ENCODE measurements at places on chromosomes 16 and 17.

- no peak for DNase-seq
These were observed 52.4 kb downstream of the CYTH1 start for GRCh38 chr17:78729641-78730040.

GRCh38 chr16:15783985-15784384 lies 72.8 kb downstream of the MYH11 start:
- no peak for DNase-seq

- DNase-seq, result no peak
These were observed 6.3 kb downstream of the CNTD1 start for GRCh38 chr17:42804918-42805367.

DNA sequence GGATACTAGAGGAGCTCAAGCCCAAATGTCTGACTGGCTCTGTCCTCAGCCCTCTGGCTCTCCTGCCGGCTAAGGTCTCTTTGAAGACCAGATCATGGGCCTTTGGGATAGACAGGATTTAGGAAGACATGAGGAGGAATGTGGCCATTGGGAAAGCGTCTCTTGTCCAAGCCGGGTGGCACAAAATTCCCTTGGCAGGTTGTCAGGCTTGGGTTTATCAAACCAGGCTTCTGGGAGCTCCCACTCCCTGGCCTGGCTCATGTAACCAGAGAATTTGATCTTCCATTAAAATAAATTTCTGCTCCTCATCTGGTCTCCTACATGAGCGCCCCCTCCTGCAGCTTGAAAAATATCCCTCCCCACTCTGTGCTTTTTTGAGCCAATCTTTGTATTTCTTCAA lies 71.1 kb downstream of the IRX3 start:
- no peak for DNase-seq

DNA sequence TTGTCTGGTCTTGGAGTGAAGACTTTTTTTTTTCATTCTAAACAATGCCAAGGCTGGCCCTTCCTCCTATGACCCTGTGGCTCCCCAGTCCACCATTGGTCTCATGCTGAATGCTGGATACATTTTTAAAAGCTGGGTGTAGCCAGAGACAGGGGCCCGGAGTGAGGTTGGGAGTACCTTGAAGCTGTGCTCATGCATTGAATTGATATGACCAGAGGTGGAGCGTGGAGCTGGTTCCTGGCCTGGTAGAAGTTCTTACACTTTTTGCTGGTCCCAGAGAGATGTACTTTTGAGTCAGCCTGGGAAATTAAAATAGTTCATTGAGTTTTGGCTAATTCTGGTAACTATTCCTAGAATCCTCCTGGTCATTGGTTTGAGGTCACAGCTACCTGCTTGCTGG lies 83.6 kb downstream of the CMIP start:
- DNase-seq, result no peak

DNA sequence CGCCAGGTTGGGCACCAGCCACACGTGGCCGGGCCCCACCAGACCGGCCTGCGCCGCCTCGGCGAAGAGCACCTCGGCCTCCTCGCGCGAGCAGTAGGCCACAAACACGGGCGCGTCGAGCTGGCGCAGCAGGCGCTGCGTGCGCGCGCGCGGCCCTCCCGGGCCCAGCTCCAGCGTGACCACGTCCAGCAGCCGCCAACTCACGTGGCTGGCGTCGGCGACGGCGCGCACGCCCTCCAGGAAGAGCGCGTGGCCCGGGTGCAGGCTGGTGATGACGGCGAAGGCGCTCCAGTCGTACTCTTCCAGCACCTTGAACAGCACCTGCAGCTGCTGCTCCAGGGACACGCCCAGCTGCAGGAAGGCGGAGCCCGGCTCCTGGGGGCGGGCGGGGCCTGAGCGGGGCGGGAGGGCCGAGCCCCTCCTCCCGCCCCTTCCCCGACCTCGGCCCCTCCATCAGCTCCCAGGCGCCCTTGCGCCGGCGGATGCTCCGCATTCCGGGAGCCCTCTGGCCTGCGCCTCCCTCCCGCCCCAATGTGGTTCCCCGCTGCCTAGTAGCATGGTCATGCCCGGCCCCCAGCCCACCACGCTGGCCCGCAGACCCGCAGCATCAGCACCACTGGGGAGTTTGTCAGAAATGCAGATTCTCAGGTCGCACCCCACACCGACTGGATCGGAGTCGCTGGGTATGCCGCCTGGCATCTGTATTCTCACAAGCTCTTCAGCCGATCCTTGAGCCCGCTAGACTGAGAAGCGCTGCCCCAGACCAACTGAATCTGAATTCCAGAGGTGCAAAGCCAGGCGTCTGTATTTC lies 7.2 kb downstream of the GRIN2C start:
- DNase-seq, result peak; percentile 50

- DNase-seq, result no peak
These were observed 25.0 kb upstream of the HS3ST3A1 start for GRCh38 chr17:13626703-13627102.

DNA sequence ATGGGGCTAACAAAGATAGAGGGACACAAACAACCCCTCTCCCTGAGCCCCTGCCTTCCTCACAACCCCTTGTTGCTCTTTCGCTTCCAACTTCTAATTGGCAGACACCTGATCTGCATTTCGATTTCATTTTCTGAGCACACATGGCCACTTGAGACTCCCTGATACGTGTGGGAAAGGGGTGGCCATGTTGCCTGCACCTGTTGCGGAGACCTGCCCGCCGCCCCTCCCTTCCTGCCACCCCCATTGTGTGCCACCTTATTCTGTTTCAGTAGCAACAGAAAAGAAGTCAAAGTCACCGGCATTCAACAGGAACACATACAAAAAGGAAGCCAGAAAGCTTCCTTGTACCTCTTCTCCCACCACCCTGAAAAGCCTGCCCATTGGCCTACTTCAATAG lies 254.7 kb upstream of the SOX9 start:
- no peak for DNase-seq

GRCh38 chr16:29727452-29727851 lies 18.3 kb downstream of the C16orf54 start:
- no peak for DNase-seq

- DNase-seq, result no peak
These were observed 14.3 kb upstream of the SLC38A8 start for GRCh38 chr16:84056933-84057332.

DNA sequence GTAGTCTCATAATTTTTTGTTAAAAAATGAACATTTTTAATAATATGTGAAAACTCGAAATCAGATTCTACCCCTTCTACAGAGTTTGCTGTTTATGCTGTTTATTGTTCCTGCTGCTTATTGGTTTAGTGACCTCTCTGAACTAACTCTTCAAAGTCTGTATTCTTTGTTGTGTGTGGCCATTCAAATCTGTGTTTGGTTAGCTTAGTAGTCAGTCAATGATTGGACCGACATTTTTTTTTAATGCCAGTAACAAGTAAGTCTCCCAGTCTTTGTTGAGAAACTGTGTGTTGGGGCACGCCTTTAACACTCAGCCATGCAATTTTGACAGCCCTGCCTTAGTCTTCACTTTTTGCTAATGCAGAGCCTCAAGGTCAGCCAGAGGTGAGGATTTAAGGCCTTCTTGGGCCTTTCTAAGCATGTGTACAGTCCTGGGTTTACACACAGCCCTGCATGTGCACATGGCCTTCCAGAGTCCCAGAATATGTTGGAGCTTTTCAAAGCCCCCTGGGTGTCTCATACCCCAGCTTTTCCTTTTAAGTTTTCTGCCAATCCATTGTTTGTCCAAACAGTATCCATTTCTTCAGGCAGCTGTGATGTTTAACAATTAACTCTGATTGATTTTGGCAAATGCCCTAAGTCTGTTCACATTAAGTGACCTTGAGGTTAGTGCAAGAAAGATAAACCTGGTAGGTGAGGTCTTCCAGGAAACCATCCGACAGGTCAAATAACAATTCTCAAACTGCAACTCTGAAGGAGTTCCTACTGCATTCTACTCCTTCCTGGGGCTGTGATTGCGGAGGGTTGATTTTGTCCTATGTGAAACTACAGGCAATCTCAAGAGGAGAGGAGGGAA lies 389.3 kb downstream of the PMP22 start:
- no peak for DNase-seq

- no peak for DNase-seq
These were observed 114.4 kb downstream of the SOCS1 start for GRCh38 chr16:11141409-11142260.

GRCh38 chr16:81543571-81543970 lies 99.0 kb downstream of the CMIP start:
- DNase-seq, result no peak

DNA sequence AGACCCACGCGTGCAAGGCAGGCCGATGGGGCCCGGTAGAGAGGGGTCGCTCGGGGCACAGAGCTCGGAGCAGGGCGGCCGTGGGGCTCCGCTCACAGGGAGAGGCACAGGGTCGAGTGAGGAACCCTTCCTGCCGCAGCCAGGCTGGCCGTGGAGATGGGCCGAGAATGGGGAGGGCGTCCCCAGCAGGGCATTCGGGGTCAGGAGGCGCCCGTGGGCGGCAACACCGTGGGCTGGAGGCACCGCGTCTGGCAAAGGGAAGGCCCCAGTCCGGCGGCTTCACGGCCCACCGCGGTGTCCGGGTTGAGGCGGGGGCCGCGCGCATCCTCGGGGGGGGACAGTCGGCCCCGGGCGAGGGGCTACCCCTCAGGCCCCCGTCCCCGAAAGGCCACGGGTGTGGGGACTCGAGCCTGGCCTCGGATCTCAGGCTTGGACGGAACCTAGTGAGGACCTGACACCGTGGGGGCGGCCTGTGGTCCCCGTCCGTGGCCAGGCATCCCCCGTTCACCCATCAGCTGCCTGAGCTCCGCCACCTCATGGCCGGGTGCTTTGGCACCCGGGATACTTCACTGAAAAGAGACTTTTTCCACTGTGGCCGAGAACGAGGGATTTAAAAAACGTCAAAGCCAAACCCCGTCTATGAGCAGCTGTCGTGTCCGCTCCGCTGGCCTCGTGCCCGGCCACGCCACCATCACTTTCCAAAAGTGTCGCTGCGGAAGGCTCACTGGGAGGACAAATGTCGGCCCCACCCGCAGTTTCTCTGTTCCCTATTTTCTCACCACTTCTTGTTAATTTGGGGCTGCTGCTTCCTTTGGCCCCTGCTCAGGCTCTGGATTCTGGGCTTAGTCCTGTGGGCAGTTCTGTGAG lies 73.6 kb downstream of the METRNL start:
- no peak for DNase-seq

- no peak for DNase-seq
These were observed 706 bp downstream of the HLF start for GRCh38 chr17:55265311-55266021.

DNA sequence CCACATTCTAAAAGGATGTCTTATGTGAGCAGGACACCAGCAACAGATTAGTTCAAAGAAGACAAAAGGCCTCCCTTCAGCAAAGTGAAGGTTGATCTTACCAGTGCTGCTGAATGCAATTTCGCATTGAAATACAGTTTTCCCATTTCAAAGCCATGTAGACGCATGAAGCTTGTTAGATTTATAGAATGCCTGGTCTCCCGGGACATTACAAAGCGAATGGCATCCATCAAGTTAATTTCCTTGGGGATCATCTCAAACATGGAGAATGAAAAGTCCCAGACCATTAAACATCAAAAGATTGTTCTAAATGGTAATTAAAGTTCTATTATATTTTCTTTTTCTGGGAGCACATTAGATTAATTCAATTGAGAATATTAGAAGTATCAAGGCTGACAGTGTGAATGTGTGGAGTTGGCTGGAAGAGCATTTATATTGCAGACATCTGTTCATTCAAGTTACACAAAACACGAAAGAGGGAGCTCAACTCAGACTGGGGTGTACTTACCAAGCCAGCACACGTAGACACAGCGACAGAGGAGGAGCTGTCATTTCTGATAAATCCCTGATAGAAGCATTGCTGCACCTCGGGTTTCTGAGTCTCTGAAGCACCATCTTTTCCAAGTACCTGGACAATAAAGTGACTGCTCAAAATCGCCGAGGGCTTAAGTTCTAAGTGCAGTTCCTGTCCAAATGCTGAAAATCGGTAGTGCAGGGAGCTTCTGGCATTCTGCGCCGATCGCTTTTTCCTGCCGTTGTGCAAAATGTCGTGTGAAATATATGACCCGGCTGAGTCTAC lies 3.8 kb downstream of the ADAMTS18 start:
- DNase-seq, result no peak

DNA sequence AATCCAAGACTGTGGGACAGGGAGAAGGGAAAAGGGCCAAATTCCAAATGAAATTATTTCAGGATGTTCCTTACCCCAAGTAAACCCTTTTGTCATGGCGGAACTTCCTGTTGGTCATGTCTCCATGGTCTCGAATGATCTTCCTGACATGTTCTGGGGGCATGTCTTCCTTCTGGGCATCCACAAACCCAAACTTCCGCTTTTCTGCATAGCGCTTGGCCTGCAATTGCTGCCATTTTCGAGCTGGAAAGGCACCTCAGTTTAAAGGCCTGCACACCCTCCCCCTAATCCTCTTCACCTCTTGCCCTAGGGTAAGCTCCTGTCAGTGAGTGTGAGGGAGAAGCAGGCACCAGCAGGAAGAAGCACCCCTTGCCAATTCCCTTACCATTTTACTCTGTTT lies 1.2 kb downstream of the PRPF8 start:
- no peak for DNase-seq

- no peak for DNase-seq
These were observed 13.3 kb upstream of the CRK start for GRCh38 chr17:1469231-1469852.

DNA sequence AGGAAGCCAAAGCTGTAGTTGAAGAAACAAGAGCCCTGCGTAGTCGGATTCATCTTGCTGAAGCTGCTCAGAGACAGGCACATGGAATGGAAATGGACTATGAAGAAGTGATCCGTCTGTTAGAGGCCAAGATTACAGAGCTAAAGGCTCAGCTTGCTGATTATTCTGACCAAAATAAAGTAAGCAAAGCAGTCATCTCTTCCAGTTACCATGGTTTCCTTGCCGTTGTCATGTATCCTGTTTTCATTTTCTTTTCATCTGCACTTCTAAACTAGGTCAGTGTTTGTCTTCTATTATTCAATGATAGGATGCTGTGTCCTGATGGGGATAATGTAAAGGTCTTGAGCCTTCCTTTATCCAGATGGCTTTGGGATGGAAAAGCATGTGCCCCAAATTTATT lies 104.3 kb downstream of the STXBP4 start:
- no peak for DNase-seq

GRCh38 chr16:54477714-54478113 lies 191.1 kb upstream of the IRX3 start:
- DNase-seq, result no peak

DNA sequence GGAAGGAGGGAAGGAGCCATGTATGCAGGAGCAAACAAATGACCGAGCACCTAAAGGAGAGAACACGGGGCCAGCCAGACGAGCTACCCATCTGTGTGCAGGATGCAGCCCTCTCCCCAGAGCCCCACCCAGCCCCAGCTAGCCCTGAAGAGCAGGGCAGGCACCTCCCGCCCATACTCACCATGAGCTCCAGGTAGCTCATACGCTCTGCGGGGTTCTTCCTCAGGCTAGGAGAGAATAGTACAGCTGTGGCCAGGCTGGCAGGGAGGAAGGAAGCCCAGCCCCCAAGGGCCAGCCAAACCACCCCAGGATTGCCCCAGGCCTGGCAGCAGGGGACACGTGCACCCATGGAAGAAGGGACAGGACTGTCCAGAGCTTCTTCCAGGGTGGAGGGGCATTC lies 81.9 kb downstream of the KCNJ18 start:
- DNase-seq, result no peak

GRCh38 chr16:85828166-85828565 lies 28.7 kb downstream of the COX4I1 start:
- no peak for DNase-seq

All from activated CD4-positive, alpha-beta T cell treated with anti-CD3 and anti-CD28 coated beads, Interleukin-2, amount 50 U/mL, for 4 hours (primary cell).